Daoy (cell line): ENCODE measurements at places on chromosomes 3 and 15. TPM values are rescaled to one million over a fixed set of nuclear protein-coding genes. Genes with fewer than 3 reads are reported as not detected.

The MORC1 gene
- total RNA-seq, result not detected in 2 replicates

The PLA2G4E gene
- not detected in 2 replicates for total RNA-seq

The KCNAB1 gene
- total RNA-seq, result 2.6 TPM in 1 of 2 replicates, not detected in the other

The FBXL22 gene
- 0.06 TPM in 1 of 2 replicates, not detected in the other for total RNA-seq

The DPH3 gene
- 12.5 and 15.1 TPM in 2 replicates for total RNA-seq

The FAM240A gene
- not detected in 2 replicates for total RNA-seq

The EPB42 gene
- not detected in 2 replicates for total RNA-seq

The PP2D1 gene
- not detected in 2 replicates for total RNA-seq

The VEPH1 gene
- total RNA-seq, result 74.1 and 87.1 TPM in 2 replicates

The SEMA7A gene
- 36.2 and 48.3 TPM in 2 replicates for total RNA-seq

The PIERCE2 gene
- total RNA-seq, result 0.11 and 1.3 TPM in 2 replicates

The ILDR1 gene
- total RNA-seq, result not detected in 2 replicates

The GP5 gene
- not detected in 2 replicates for total RNA-seq

The PLCL2 gene
- total RNA-seq, result 2.7 and 6.7 TPM in 2 replicates

The CCDC54 gene
- total RNA-seq, result not detected in 2 replicates

The SERINC4 gene
- 0.11 TPM in 1 of 2 replicates, not detected in the other for total RNA-seq

The TUSC2 gene
- total RNA-seq, result 44.3 and 51.3 TPM in 2 replicates

The CCR3 gene
- total RNA-seq, result not detected in 2 replicates

The LRTM1 gene
- total RNA-seq, result not detected in 2 replicates

The PLA2G4B gene
- 0.71 and 4.6 TPM in 2 replicates for total RNA-seq

The CD96 gene
- total RNA-seq, result not detected in 2 replicates

The HES1 gene
- total RNA-seq, result 88.3 and 97.8 TPM in 2 replicates

The LRRC28 gene
- 12.1 and 17.0 TPM in 2 replicates for total RNA-seq

The CCDC80 gene
- total RNA-seq, result 60.9 and 77.8 TPM in 2 replicates

The USF3 gene
- total RNA-seq, result 6.3 and 7.7 TPM in 2 replicates

The GREM1 gene
- total RNA-seq, result 34.4 and 35.3 TPM in 2 replicates

The ZBED2 gene
- total RNA-seq, result 0.11 and 1.0 TPM in 2 replicates

The DISP2 gene
- total RNA-seq, result 0.51 and 1.1 TPM in 2 replicates

The SSUH2 gene
- 0.27 and 0.40 TPM in 2 replicates for total RNA-seq

The NR2E3 gene
- not detected in 2 replicates for total RNA-seq

The MAP1A gene
- total RNA-seq, result 2.7 and 3.2 TPM in 2 replicates

The IQCF5 gene
- total RNA-seq, result not detected in 2 replicates

The NOX5 gene
- total RNA-seq, result not detected in 2 replicates

The UBL7 gene
- total RNA-seq, result 109 and 115 TPM in 2 replicates

The ST6GAL1 gene
- 5.9 and 6.0 TPM in 2 replicates for total RNA-seq

The CKMT1A gene
- total RNA-seq, result 2.2 TPM in 1 of 2 replicates, not detected in the other

The TNFSF10 gene
- total RNA-seq, result 23.8 and 30.8 TPM in 2 replicates

The IL16 gene
- 0.06 TPM in 1 of 2 replicates, not detected in the other for total RNA-seq

The GJD2 gene
- total RNA-seq, result not detected in 2 replicates

The TFDP2 gene
- 74.1 and 91.7 TPM in 2 replicates for total RNA-seq

The SLC9C1 gene
- not detected in 2 replicates for total RNA-seq

The ELL3 gene
- 1.2 TPM in 1 of 2 replicates, not detected in the other for total RNA-seq

The RLBP1 gene
- not detected in 2 replicates for total RNA-seq

The CYFIP1 gene
- 55.8 and 80.3 TPM in 2 replicates for total RNA-seq

The HHLA2 gene
- total RNA-seq, result not detected in 2 replicates

The EXOSC7 gene
- 84.0 and 85.5 TPM in 2 replicates for total RNA-seq

The CMTM8 gene
- total RNA-seq, result 1.1 and 3.7 TPM in 2 replicates

The PYGO1 gene
- total RNA-seq, result 3.8 and 9.8 TPM in 2 replicates

The ATP13A4 gene
- not detected in 2 replicates for total RNA-seq

The PLIN1 gene
- 0.29 TPM in 1 of 2 replicates, not detected in the other for total RNA-seq
